Left kidney (tissue), 8 donors: ENCODE measurements at places on chromosomes 7 and 10.

- DNase-seq, result no peak
Measured at GRCh38 chr7:47277321-47277781, 304.6 kb downstream of the TNS3 start.

DNA sequence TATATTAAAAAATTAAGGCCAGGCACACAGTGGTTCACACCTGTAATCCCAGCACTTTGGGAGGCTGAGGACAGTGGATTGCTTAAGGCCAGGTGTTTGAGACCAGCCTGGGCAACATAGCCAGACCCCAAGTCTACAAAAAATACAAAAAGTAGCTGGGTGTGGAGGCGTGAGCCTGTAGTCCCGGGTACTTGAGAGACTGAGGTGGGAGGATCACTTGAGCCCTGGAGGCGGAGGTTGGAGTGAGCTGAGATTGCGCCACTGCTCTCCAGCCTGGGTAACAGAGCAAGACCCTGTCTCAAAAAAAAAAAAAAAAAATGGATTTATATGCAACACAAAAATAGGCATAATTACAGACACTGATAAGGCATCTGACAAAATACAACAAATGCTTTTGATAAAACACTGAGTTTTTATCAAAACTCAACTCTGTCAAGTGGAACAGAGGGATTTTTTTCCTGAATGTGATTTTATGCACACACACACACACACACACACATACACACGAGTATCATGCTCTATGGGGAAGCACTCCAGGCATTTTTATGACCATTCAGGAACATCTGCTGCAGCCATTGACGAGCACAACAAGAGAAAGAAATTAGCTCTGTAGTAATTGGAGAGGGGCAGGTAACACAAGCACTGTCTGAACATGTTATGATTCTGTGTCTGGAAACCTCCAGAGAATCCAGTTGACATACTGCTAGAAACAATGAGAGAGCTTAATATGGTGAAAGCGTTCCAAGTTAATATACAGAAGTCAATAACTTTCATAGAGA, 193.1 kb downstream of the WDR37 start:
- DNase-seq, result no peak

GRCh38 chr7:22445140-22445743, 54.7 kb downstream of the STEAP1B start:
- peak; percentile 72 for DNase-seq

DNA sequence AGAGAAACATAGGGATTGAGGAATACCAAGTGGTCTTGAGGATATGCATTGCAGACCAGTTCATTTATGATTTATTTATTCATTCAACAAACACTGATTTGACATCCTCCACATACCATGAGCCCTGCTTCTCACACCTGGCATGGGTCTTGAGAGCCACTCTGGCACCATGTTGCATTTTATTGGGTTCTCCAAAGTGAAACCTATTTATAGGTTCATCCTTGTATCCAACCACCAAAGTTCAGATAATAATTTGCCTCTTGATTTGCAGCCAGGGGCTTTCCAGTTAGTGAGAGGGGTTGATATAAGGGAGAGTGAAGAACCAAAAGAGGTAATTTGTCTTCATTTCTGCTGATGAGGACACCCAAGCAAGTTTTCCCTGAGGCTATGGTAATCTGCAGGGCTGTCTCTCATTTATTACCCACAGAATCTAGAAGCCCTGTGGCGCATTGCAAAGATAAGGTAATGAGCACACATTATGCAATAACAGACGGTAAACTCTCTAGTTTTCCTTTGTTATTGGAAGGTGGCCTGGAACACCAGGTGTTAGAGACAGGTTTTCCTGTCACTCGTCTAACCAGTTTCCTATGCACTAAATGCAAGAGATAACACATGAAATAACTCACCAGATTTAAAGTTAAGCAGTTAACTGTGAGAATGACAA, 28.8 kb upstream of the ICA1 start:
- no peak for DNase-seq

- no peak for DNase-seq
Measured at GRCh38 chr7:27647489-27647888, 15.2 kb downstream of the HIBADH start.

GRCh38 chr10:11765141-11765540, 23.0 kb downstream of the ECHDC3 start:
- DNase-seq, result no peak
